ENCODE measurements at places on chromosomes 3 and 15.

DNA sequence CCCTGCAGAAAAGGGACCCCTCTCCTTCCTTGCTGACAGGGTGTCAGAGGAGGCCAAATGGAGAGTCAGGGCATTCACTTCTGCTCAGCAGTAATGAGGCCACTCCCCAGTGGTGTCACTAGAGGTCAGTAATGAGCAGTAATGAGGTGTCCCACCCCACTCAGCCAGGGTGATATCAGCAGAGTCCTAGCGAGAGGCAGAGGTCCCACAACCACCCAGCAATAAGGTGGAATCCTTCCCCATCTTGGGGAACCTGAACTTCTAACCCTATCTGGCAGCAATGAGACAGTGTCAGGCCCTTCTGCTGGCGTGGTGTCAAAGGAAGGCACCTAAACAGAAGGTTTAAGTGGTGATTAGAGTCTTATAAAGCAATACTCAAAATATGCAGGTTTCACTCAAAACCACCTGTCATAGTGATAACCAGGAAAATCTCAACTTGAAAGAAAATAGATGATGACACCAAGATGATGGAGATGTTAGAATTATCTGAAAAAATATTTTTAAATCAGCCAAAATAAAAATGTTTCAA lies 12.9 kb downstream of the OCA2 start:
- no peak for DNase-seq

- DNase-seq: no peak
Measured at GRCh38 chr3:113829576-113830354, 8.8 kb upstream of the GRAMD1C start.

DNA sequence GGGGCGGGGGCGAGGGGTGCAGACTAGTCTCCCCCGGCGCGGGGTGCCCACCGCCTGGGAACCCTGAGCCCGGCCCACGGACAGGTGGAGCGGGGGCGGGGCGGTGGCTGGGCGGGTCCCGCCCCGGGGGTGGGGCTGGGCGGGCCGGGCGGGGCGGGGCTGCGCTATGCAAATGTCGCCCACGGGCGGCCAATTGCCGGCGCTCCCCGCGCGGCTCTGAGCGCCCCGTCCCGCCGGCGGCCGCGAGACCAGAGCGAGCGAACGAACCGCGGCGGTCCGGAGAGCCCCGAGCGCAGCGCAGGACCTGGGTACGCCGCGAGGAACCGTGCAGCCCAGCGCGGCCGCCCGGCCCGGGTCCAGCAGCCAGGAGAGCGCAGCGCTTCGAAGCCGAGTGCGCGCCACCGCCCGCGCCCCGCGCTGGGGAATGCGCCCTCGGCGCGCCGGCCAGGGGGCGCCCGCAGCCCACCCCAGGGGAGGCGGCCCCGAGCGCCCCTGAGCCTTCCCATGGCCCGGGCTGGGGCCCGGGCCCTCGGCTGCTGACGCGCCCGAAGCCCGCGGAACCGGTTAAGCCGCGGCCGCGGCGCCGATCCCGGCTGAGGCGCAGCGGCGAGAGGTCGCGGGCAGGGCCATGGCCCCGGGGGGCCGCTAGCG lies at the start of gene SEMA3F:
SEMA3F (plus strand) TSS at position 485 of the 651 bp plus-strand sequence. CDS start 4,299 bp downstream, outside the sequence.
- peak; percentile 44 for DNase-seq

GRCh38 chr3:41881233-41881821 lies 80.6 kb downstream of the ULK4 start:
- DNase-seq: no peak

GRCh38 chr3:154967090-154967489 lies 113.0 kb upstream of the MME start:
- no peak for DNase-seq

DNA sequence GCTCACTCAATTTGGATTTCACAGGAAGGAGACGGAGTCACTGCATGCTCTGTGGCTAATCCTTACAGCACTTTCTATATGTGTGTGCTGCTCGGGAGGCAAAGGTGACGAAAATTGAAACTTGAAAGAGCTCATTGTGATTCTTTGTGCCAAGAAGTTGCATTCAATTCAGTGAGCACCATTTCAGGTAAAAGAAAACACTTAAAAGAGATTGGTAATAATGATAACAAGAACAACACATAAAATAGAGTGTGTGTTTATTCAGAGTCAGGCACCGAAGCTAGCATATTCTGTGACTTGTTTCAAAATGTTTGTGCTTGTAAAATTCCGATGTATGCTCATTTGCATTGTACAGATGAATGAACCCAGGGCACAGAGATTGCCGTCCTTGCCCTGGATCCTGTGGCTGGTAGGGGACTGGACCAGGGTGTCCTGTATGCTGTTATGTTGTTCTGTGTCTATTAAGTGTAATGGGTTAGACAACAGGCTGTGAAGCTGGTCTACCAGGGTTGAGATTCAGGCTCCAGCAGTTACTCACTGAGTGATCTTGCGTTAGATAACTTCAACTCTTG lies 193.3 kb upstream of the PROK2 start:
- DNase-seq: no peak

DNA sequence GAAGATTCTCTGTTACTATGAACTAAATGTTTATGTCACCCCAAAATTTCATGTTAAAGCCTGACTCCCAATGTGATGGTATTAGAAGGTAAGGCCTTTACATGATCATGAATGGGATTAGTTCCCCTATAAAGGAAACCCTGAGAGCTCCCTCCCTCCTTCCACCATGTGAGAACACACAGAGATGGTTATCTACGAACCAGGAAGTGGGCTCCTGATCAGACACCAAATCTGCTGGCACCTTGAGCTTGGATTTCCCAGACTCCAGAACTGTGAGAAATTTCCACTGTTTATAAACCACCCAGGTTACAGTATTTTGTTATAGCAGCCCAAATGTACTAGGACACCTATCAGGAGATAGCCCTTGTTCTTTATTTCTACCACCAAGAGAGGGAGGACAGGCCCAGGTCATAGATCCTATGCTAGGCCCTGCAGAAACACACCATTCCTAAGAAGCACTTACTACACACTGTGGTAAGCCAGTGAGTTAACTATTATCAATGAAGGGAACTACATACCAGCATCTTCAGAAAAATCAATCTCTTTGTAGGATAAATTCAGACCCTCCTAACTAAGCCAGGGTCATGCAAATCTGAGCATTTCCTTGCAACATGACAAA lies 59.0 kb downstream of the PRKAR2A start:
- no peak for DNase-seq

DNA sequence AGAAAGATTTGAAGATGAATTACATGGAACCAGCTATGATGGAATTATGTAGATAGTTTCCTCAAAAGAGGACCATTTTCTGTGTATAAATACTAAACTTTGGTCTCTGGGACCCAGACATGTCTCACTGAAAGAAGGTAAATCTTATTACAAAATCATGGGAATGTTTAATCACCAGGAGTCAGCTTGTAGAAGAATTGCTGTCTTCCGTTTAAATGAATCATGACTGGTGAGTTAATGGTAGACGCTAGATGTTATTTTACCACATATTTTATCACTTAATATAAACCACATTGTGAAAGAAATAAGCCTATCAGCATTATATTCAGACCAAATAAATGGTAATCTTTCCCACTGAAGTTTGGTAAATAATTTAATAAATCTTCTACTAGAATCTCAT lies 322.3 kb upstream of the SUCLG2 start:
- DNase-seq: no peak

DNA sequence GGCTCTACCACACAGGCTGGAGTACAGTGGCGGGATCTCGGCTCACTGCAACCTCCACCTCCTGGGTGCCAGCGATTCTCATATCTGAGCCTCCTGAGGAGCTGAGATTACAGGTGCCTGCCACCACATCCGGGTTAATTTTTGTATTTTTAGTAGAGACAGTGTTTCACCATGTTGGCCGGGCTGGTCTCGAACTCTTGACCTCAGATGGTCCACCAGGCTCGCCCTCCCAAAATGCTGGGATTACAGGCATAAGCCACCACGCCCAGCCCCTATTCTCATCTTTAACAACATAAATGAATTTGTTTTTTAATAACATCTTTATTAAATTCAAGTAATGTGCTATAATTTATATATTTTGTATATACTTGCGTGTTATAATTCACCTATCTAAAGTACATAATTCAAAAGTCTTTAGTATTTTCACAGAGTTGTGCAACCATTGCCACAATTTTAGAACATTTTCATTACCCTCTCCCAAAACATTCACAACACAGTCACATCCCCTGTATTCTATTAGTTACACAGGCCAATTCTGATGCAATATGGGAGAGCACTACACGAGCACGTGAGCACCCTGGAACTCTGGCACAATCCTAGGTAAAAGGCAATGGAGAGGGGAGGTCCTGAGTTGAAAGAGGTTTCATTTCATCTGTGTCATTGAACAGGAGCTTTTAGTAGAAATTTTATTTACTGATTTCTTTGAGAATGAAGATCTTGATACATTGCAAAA lies 21.2 kb upstream of the MTMR14 start:
- DNase-seq: no peak

- DNase-seq: no peak
Measured at GRCh38 chr3:46946416-46946815, 30.1 kb downstream of the CCDC12 start.

DNA sequence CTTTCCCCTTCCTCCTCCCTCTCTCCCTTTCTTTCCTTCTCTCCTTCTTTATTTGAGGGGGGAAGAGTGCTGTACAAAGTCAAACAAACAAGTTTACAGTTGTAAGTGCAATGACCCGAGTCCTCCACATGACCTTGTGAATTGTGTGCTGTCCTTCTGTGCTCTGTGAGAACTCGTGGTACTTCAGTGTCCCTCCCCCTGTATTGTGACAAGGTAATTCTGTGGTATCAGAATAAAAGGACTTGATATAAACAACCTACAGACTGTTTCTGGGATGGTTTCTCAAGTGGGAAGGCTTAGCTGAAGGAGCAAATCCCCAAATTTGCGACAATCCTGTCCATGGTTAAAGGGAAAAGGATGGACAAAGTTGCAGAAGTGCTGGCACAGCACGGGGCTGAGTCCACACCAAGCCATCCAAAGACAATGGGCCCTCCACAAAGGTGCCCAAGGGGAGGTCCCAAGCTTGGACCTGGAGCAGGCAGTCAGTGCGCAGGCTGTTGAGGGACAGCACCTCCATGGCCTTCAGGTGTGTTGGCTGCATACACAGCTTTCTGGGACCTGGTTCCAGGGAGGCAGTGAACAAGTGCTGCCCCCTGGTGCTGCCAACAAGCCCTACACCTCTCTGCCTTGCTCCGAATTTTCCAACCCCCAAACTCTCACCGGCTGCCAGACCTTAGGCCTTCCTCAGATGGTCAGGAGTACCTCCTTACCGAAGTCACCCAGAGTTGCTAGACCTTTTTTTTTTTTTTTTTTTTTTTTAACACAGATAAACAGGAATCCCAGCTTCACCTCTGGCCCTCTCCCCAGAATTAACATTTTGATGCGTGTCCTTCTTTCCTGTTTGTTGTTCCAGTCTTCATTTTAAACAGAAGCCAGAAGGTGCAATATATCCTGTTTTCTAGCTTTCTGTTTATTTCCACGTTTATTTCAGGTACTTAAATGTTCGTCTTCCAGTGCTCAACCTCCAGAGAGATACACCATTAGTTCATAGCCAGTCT lies 2.6 kb upstream of the APEH start:
- no peak for DNase-seq

DNA sequence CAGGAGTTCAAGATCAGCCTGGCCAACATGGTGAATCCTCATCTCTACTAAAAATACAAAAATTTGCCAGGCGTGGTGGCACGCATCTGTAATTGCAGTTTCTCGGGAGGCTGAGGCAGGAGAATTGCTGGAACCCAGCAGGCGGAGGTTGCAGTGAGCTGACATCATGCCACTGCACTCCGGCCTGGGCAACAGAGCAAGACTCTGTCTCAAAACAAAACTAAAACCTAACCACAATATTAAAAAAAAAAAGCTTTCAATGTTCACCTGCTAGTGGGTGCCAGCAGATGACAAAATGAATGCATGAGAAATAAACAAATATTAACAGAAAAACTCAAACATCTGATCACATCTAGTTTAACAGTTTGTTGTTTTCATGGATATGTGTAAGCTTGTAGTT lies 9.0 kb downstream of the SLC24A1 start:
- DNase-seq: no peak

GRCh38 chr15:43552986-43553385 lies 35.6 kb downstream of the MAP1A start:
- no peak for DNase-seq

- no peak for DNase-seq
Measured at GRCh38 chr3:40690749-40691451, 166.1 kb downstream of the ZNF621 start.

DNA sequence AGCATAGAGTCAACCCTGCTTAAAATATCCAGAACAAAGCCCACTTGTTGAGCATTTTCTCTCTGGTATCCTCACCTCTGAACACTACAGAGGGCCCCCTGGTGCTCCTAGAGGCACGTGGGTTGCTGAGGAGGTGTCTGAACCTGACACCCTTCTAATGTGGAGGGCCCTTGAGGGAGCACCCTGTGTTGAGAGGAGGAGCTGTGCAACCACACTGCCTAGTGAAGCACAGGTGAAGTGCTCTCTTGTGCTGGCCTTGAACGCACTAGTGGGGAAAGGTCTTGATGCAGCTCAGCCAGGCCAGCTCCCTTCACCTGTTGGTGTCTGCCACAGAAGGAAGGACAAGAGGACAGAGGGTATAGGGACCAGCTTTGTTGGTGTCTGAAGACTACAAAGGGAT lies 51.9 kb downstream of the CCK start:
- DNase-seq: no peak

GRCh38 chr3:131361464-131362421 lies 19.8 kb upstream of the NUDT16 start:
- no peak for DNase-seq

All from amniotic stem cell (primary cell).